ENCODE measurements at places on chromosomes 12 and 14.

GRCh38 chr12:48901278-48901677, 24.0 kb downstream of the FKBP11 start:
- DNase-seq, result no peak

DNA sequence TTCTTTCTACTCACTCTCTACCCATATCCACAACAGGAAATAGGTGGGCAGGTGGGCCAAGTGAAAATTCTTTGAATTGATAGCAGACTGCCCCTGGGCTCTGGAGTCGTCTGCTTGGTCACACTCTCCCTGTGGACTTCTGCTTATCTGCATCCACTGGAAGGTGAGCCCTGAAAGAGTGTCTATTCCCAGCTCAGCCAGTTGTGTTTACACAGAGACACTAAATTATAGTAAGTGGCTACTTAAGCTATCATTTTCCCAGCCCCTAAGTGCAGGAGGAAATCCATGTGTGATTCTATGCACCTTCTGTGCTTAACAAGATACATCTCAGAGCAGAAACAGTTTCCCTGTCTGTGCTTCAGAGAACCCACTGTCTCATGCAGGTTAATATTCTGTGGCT, 338.4 kb downstream of the FUT8 start:
- DNase-seq, result no peak

GRCh38 chr12:110180591-110181005, 56.4 kb downstream of the IFT81 start:
- no peak for DNase-seq

DNA sequence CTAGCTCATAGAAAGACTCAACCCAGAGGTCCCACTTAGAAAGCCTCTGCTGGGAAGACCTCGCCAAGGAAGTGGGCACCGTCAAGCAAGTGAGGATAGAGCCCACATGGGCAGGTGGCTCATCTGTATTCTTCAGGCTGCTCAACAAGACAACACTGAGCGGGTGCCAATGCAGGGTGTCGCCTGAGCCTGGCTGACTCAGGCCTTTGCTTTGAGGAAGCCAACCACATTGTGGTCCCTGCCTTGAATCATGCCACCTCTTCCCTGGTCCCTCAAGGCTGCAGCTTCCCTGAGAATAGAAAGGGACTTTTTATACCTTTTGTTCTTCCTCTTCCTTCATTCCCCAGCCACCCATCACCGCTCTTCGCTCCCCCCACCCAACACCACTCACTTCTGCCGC, 2.1 kb upstream of the RNASE13 start:
- DNase-seq, result no peak

GRCh38 chr12:633731-634130, 29.5 kb downstream of the NINJ2 start:
- no peak for DNase-seq

GRCh38 chr12:106892075-106892474, 63.6 kb upstream of the TMEM263 start:
- DNase-seq, result peak; percentile 55

- DNase-seq, result peak; percentile 60
Measured at GRCh38 chr14:61438860-61439765, 117.7 kb downstream of the PRKCH start.

DNA sequence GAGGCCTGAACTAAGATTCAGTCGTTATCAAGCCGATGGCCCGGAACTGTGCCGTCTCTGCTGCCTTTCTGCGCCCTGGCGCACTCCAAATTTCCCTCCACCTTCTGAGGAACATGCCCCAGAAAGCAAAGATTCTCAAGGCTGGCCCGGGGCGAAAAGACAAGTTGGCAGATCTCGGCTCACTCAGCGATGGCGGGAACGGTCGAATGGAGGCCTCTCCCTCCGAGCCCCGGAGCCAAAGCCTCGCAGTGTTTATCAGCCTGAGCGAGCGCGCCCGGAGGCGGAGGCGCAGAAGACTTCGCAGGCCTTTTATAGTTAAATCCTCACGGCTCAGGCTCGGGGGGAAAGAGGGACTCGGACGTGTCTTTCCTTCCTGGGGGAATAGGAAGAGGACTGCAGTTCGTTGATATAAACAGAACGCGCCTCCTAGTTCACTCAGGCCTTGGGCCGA, 5.6 kb downstream of the TBX5 start:
- no peak for DNase-seq

DNA sequence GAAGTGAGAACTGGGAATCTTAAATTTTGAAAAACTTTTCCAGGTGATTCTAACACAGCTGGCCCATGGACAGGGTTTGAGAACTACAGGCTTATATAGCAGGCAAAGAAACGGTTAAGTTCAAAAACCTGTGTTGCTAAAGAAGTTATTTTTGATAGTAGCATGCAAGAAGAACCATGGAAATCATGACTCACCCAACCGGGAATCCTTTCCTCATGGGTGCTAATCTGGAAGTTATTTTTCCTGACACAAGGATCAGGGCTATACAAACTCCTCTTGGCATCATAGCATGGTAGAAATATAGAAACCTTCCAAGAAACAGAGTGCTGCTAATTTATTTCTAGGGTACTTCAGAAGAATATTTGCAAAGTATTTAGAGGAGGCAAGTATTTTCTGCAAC, 588.7 kb downstream of the CCER1 start:
- no peak for DNase-seq

DNA sequence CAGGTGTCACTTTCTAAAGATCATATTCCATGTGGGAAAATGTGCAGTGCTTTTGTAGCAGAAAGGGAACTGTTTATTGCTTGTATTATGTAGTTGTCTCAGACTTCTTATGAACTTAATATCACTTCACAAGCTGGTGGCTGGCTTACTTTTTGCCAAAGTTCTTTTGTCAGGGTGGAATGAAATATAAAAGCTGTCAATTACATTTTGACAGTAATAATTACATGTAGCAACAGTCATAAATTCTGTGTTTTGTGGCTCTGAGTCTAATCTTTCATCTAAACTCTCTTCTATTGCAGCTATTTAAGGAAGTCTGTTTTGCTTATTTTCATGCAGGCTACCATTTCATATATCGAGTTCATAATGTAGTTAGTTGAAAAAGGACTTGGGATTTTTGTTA, 106.6 kb downstream of the OTOGL start:
- no peak for DNase-seq

GRCh38 chr14:53011053-53011462, 60.2 kb upstream of the FERMT2 start:
- DNase-seq, result peak; percentile 54

Measured in SW480 (cell line).